ENCODE measurements at places on chromosomes 12 and 14.

- DNase-seq = no peak
Observed at GRCh38 chr14:102622262-102622885, 29.9 kb downstream of the RCOR1 start.

- no peak for DNase-seq
Observed at GRCh38 chr12:96121271-96121711, 72.9 kb upstream of the ELK3 start.

- DNase-seq = peak; percentile 52
Observed at GRCh38 chr12:116880817-116881324, 370 bp downstream of the HRK start.

- DNase-seq = no peak
Observed at GRCh38 chr14:92449404-92450181, 64.0 kb upstream of the RIN3 start.

GRCh38 chr14:23437133-23438100 is 2.0 kb upstream of the MYH7 start:
- DNase-seq = no peak

DNA sequence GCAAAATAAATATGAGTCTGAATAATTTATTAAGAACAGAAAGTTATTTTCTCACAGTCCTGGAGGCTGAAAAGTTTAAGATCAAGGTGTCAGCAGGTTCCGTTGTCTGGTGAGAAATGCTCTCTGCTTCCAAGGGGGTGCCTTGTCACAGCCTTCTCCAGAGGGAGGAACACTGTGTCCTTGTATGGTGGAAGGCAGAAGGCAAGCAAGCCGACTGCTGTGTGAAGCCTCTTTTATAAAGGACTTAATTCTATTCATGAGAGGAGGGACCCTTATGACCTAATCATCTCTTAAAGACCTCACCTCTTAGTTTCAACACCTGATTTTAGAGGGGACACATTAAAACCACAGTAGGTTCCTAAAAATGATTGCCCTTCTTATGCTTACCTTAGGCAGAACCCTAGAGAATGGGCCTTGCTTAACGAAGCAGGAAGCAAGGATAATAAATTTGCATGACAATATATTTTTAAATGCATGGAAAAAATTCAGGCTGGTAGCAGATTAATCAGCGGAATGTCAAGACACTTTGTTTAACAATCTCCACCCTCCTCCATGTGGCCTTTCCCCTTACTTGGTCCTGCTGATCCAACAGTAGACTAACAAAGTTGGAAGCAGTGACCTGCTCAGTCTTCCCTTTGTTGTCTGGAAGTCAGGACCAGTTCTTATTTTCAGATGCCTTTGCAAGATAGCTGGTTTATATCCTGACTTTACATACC is 154.9 kb downstream of the DYRK2 start:
- no peak for DNase-seq
